T-helper 1 cell (primary cell): ENCODE measurements at places on chromosomes 11 and 22.

DNA sequence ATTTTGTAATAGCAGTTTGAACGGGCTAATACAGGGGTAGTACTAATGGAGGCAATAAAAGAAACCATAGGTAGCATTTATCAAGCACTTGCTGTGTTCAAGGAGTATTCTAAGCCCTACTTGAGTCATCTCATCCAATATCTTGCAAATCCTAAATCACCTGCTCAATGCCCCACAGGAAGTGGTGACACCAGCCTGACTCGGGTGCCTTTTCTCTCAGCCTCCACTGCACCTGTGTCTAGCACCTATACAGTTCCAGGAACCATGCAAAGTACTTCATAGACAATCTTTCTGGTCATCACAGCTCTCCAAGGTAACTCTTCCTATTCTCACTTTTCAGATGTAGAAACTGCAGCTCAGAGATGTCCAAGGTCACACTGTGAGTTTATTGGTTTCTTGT lies 98.0 kb downstream of the PRR5L start:
- DNase-seq = peak; percentile 48

DNA sequence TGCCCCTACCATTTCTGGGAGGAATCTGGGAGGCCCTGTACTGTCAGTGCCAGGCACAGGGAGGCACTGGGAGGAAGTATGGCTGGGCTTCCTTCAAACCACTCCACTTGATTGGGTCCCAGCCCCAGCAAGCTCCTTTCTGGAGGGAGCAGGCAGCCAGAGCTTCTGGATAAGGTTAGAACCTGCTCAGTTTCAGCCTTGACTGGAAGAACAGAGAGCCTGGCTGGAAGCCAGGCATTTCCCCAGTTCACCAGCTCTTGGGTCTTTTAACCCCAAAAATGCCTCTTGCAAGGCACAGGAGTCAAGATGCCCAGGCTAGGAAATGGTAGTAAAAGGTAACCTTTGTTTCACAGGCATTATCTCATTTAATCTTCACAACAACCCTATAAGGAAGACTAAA lies 9.0 kb upstream of the KCTD14 start:
- no peak for DNase-seq

- no peak for DNase-seq
Observed at GRCh38 chr11:133787379-133788141, 57.8 kb downstream of the SPATA19 start.

DNA sequence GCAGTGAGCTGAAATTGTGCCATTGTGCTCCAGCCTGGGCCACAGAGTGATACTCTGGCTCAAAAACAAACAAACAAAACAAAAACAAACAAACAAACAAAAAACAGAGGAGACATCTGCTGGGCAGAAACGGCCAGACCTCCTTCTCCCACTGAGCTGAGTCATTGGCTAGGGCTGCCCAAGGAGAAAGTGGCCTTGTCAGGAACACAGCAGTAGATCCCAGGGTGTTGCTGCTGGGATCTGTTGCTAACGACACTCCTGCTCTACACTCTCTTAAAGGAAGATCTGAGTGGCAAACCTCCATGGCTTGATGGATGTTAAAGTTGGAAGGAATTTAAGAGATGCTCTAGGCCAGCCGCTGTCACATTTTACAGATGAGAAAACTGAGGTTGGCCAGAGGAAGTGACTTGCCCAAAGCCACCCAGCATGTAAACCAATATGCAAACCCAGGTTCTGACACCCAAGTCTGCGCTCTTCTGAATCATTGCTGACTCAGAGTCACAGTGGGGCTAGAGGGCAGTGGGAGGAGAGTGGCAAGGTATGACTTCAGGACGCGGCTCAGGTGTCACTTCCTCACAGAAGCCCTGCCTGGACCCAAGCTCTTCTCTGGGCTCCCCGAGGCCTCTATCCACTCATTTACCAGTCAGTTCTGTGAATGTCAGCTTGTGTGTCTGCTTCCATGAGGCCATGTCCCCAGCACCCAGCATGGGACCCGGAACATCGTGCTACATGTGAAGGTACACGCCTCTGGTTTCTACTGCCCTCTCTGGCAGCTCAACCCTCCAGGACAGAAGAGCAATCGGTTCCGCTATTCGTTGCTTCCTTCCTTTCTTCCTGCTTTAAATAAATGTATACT lies 11.3 kb upstream of the GDPD5 start:
- no peak for DNase-seq

DNA sequence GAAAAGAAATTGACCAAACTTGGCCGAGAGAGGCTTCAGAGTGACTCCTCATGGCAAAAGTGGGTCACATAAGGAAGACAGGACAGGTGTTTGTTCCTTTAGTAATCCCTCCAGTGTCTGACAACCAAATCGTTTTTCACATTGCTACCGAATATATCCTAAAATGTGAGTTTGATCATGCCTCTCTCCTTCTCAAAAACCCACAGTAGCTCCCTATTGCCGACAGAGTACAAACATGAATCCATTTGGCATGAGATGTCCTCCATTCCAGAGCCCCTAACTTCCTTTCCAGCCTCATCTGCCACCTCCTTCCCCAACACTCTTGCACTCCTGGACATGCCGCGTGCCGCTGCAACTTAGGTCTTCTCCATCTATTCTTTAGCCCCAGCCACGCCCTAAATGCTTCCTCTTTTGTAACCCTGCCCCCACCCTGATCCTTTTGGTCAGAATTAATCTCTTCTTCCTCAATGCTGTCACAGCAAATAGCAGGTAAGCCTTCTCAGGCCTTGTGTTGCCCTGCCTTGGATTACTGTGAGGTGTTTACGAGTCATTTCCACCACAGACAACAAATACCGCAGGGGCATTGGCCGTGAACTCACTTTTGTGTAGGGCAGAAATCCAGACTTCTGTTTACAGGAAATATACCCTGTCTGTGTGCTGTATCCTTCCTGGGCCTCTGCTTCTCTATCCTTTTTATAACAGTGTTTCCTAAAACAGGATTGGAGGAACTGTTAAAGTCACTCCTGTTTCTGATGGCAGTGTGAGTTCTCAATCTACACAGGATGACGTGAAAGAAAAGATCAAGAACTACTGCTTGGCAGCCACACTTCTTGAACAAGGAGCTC lies 66.0 kb upstream of the FTH1 start:
- no peak for DNase-seq

DNA sequence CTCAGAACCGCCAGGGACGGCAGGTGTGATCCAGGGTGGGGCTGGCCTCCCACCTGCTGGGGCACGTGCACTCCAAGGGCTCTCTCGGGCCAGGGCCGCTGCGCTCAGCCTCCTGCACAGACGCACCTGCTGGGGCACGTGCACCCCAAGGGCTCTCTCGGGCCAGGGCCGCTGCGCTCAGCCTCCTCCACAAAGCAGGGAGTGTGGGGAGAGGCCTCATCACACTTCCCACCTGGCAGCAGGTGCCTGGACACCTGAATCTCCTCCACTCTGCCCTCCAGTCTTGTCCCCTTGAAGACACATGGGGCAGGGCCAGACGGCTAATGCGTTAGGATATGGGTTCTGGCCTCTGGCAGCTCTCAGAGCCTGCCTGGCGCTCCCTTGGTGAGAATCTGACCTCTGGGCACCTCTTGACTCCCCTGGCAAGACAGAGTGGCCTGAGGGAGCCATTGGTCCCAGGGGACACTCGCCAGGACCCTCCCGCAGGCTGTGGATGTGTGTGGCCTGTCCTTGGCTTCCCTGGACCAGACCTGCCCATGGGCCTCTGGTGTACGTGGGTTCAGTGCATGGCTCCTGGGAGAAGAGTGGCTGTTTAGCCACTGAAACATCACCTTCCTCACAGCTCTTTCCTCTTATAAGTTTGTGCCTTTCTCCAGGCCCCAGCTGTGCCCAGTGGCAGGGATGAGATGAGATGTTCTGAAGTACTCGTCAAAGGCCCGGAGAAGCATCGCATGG lies 73.5 kb downstream of the BRD1 start:
- DNase-seq = no peak
